ENCODE measurements at places on chromosomes 1 and 21. TPM values are rescaled to one million over a fixed set of nuclear protein-coding genes. Genes with fewer than 3 reads are reported as not detected.

LRRC71 gene
- not detected for total RNA-seq

ATF6 gene
- 19.8 TPM for total RNA-seq

CAMSAP2 gene
- 22.2 TPM for total RNA-seq

DNA sequence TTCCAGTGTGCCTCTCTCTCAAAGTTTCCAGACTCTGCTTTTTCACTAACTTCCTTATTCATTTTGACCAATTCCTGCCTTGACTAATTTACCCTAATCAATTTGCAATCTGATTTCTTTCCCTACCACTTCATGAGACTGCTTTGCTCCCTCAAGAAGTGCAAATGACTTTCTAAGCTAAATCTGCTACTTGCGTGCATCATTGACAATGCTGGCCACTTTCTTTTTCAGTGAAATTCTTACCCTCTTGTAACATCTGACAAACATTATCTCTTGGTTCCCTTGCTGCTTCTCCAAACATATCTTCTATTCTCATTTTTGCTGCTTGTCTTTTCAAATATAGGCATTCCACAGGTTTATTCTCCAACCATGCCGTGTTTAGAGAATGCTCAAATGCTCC is 659.9 kb downstream of the USP25 start:
- no peak overlapping the region for H3K27ac ChIP-seq
- no peaks in the 10 kb centered on the region for H3K27me3 ChIP-seq
- no peaks in the 10 kb centered on the region for H3K36me3 ChIP-seq
- H3K4me1 ChIP-seq: no peaks in the 10 kb centered on the region
- H3K4me3 ChIP-seq: no peak overlapping the region
- DNase-seq: no peak

DNA sequence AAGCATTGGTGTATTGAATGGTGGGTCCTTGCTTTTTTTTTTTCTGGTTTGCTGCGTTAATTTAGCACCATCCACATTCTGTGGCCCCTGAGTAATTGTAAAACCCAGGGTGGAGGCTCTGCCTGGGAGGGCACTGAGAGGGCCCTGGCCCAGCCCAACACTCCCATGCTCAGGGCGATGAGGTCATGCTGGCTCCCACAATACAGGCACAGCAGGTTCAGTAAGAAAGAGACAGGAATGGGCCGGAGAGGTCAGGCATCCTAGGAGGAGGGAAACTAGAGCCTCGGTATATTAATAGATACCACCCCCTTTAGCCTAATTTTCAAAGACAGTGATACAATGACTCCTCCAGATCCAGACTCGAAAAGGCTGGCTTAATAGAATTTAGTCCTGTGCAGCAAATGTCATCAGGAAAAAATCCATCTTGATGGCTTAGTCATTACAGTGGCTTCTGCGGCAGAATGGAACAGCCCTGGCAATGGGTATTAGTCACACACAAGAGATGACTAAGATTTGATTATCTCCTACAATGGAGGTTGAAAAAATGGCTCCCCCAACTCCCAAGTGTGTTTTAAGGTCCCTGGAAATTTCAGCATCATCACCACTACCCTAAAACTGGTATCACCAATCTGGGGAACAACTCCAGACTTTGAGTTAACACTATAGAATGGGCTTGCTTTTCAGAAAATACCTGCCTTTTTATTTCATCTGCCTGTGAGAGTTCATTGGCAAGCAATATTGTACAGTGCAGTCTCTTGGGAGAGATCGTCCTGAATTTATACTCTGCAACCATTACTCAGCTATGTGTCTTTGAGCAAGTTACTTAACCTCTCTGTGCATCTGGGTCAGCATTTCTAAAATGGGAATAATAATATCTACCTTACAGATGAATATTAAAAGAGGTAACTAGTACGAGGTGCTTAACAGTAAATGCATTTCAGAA is 43.9 kb upstream of the LYST start:
- H3K4me1 ChIP-seq: no peaks in the 10 kb centered on the region
- peak overlapping the region; percentile 3 for H3K27ac ChIP-seq
- no peak overlapping the region for H3K4me3 ChIP-seq

- H3K27me3 ChIP-seq: no peaks in the 10 kb centered on the region
- no peaks in the 10 kb centered on the region for H3K36me3 ChIP-seq
- H3K4me1 ChIP-seq: peaks cover 13% of the 10 kb centered on the region
- peak; percentile 89 for DNase-seq
- peak overlapping the region; percentile 53 for H3K4me3 ChIP-seq
Observed at GRCh38 chr1:63189677-63190076, 132.7 kb upstream of the FOXD3 start.

DNA sequence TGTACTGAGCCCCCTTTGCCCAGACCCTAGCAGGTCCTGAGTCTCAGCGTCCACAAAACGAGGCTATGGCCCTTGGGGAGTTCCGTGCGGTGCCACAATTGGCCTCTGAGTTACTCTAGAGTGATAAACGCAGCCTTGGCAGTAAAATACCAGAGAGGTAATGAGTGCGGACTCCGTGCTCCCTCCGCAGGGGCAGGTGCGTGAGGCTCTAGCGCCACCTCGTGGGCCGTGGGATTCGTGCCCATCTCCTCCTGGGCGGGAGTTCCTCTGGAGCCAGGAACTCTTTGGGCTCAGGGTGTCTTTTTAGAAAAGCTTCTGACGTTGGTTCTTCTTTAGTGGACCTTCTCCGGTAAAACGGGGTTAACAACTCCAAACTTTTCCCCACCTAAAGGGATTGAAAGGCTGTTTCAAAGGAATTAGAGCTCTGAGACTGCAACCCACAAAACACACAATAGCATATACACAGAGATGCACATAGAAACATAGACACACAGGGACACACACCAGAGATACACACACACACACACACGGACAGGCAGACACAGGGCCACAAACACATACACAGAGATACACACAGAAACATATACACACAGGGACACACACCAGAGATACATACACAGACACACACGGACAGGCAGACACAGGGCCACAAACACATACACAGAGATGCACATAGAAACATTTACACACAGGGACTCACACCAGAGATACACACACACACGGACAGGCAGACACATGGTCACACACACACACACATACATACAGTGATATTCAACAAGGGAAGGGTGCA is 99.4 kb downstream of the KCNJ15 start:
- no peak overlapping the region for H3K27ac ChIP-seq
- peak; percentile 94 for DNase-seq
- H3K27me3 ChIP-seq: no peaks in the 10 kb centered on the region
- no peaks in the 10 kb centered on the region for H3K36me3 ChIP-seq

DNA sequence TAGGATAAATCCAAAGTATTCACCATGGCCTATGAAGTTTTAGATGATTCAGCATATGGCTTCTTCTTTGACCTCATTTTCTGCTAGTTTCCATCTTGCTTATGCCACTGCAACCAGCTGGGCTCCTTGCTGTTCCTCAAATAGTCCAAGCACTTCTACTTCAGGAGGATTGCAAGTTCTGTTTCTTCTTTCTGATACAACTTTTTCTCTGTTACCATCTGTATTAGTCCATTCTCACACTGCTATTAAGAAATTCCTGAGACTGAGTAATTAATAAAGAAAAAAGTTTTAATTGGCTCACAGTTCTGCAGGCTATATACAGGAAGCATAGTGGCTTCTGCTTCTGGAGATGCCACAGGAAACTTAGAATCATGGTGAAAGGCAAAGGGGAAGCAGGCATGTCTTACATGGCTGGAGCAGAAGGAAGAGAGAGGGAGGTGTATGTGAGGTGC is 20.3 kb downstream of the PTGS2 start:
- H3K27me3 ChIP-seq: no peaks in the 10 kb centered on the region
- H3K4me1 ChIP-seq: peaks cover 3% of the 10 kb centered on the region
- no peak for DNase-seq
- no peak overlapping the region for H3K4me3 ChIP-seq
- no peak overlapping the region for H3K27ac ChIP-seq
